Effector memory CD8-positive, alpha-beta T cell (primary cell): ENCODE measurements at places on chromosomes 2 and 18.

DNA sequence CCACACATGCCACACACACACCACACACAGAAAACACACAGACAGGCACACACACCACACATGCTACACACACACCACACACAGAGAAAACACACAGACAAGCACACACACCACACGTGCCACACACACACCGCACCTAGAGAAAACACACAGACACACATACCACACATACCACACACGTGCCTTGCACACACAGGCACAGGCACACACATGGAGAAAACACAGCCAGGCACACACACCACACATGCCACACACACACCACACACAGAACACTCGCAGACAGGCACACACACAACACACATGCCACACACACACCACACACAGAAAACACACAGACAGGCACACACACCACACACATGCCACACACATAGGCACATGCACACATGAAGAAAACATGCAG is 242.1 kb upstream of the MYT1L start:
- H3K27ac ChIP-seq = no peak overlapping the region
- DNase-seq = no peak
- H3K4me3 ChIP-seq = no peak overlapping the region
- H3K36me3 ChIP-seq = no peaks in the 10 kb centered on the region
- H3K27me3 ChIP-seq = no peaks in the 10 kb centered on the region

- H3K27me3 ChIP-seq = no peaks in the 10 kb centered on the region
- no peak for DNase-seq
- H3K36me3 ChIP-seq = no peaks in the 10 kb centered on the region
- H3K27ac ChIP-seq = no peak overlapping the region
- no peak overlapping the region for H3K4me3 ChIP-seq
Measured at GRCh38 chr2:150853263-150853662, 365.8 kb upstream of the RND3 start.

DNA sequence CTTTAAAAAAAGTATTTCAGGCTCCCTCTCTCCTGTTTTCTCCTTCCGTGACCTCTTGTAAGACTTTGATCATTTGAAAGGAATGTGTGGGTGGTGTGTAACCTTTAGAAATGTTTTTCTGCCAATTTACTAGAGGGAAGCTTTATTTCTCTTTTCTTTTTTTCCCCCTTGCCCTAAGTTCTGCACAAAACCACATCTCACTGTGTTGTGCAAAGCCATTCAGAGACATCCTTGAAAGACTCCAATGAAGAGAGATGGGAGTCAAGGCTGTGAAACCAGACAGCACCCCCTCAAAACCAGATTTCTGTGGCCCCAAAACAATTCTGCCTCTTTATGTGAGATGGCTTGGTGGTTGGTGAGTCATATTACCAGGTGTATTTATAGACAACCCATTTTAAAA is 184.6 kb upstream of the ERBB4 start:
- peaks cover 5% of the 10 kb centered on the region for H3K4me1 ChIP-seq
- H3K36me3 ChIP-seq = no peaks in the 10 kb centered on the region
- DNase-seq = no peak

- peak overlapping the region; percentile 90 for H3K27ac ChIP-seq
- H3K4me1 ChIP-seq = peaks cover 39% of the 10 kb centered on the region
- H3K4me3 ChIP-seq = peak overlapping the region; percentile 93
- no peaks in the 10 kb centered on the region for H3K27me3 ChIP-seq
- H3K36me3 ChIP-seq = no peaks in the 10 kb centered on the region
Measured at GRCh38 chr2:216082117-216082711, 495 bp downstream of the TMEM169 start.

DNA sequence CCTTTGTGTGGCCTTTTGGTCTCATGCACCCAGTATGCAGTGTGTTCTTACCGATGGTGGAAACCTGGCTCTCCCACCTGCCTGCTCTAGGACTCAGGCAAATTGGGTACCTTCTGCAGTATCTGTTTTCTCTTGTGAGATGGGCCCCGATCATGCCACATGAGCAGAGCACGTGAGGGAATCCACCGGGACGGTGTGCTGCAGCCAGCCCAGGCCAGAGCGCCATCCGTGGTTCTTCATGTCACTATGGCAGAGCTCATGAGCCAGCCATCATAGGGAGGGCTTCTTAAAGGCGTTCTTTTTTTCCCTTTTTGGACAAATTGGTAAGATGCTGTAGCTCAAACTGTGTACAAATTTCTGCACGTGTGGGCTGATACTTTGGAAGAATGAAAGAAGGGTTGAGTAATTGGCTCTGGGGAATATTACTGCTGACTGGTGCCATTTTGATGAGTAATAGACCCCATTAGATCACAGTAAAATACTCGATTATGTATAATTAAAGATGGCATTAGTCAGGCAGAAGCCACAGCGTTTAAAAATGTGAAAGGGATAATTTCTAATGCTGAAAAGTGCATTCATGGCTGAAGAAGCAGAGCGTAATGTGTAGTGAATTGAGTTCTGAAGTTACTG is 19.2 kb downstream of the SH3RF3 start:
- peaks cover 33% of the 10 kb centered on the region for H3K27me3 ChIP-seq
- no peaks in the 10 kb centered on the region for H3K36me3 ChIP-seq
- no peak overlapping the region for H3K27ac ChIP-seq
- H3K4me1 ChIP-seq = peaks cover 20% of the 10 kb centered on the region

DNA sequence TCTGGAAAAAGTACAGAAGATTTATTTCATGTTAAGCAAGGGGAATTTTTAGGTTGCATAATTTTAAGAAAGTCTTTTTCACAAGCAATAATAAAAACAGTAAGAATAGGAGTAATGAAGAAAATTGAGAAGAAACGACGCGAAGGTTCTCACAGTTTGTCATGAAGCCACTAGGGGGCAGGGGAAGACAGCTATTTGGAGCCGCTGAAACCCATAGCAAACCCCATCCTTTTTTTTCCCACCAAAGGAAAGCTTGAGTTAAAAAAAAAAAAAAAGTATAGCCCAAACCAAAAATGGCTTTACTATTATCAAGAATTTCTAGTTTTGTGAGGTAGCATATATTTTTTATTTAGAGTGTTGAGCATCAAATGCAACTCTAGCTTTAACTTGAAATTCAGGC is 300.9 kb downstream of the PHLPP1 start:
- peaks cover 12% of the 10 kb centered on the region for H3K27me3 ChIP-seq
- peak; percentile 45 for DNase-seq
- no peak overlapping the region for H3K4me3 ChIP-seq
- no peak overlapping the region for H3K27ac ChIP-seq
- no peaks in the 10 kb centered on the region for H3K4me1 ChIP-seq
- H3K36me3 ChIP-seq = no peaks in the 10 kb centered on the region

- no peaks in the 10 kb centered on the region for H3K4me1 ChIP-seq
- H3K36me3 ChIP-seq = no peaks in the 10 kb centered on the region
- peaks cover 21% of the 10 kb centered on the region for H3K27me3 ChIP-seq
- H3K4me3 ChIP-seq = no peak overlapping the region
- no peak overlapping the region for H3K27ac ChIP-seq
Measured at GRCh38 chr2:47307066-47307465, 95.9 kb upstream of the MSH2 start.

DNA sequence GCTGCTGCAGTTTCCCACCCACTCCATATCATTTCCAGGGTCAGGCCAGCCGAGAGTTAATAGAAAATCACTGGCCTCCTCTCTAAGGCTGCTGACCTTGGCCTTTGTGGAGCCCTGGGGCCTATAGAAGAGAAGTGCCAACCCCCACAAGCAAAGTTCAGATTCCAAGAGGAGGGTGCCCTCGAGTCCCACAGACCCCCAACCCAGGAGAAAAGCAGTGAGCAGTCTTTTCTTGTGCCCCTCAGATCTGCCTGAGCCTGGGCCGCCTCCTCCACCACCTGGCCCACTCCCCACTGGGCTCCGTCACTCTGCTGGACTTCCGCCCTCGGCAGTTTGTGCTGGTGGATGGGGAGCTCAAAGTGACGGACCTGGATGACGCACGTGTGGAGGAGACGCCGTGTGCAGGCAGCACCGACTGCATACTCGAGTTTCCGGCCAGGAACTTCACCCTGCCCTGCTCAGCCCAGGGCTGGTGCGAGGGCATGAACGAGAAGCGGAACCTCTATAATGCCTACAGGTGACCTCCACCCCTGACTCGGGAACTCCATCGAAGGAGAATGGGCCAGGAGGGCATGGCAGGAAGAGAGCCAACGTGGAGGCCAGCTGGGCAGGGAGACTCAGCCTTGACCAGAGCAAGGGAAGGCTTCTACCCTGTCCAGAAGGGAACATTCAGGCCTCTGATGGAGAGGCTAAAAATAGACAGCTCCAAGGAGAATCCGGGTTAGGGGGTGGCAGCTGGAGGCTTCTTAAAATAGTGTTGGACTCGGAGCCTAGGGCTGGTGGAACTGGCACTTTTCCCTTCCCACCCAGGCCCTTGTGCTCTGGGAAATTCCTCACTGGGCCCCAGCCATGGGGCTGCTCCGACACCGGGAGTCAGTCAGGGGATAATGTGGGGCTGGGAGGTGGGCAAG is 6.2 kb downstream of the PKDCC start:
- no peak overlapping the region for H3K27ac ChIP-seq
- no peak for DNase-seq
- no peaks in the 10 kb centered on the region for H3K4me1 ChIP-seq
- H3K27me3 ChIP-seq = peaks cover 62% of the 10 kb centered on the region
- no peak overlapping the region for H3K4me3 ChIP-seq
- no peaks in the 10 kb centered on the region for H3K36me3 ChIP-seq

- H3K36me3 ChIP-seq = no peaks in the 10 kb centered on the region
- no peak overlapping the region for H3K4me3 ChIP-seq
- no peaks in the 10 kb centered on the region for H3K27me3 ChIP-seq
- DNase-seq = no peak
Measured at GRCh38 chr2:16252891-16253290, 312.5 kb downstream of the MYCN start.

- no peak overlapping the region for H3K4me3 ChIP-seq
- DNase-seq = no peak
- no peaks in the 10 kb centered on the region for H3K4me1 ChIP-seq
- peak overlapping the region; percentile 76 for H3K27ac ChIP-seq
- peaks cover 6% of the 10 kb centered on the region for H3K36me3 ChIP-seq
- H3K27me3 ChIP-seq = no peaks in the 10 kb centered on the region
Measured at GRCh38 chr2:10165282-10165681, 42.7 kb downstream of the RRM2 start.

- H3K4me3 ChIP-seq = no peak overlapping the region
- no peak for DNase-seq
- H3K36me3 ChIP-seq = peaks cover 3% of the 10 kb centered on the region
Measured at GRCh38 chr2:173145454-173145853, 69.8 kb downstream of the MAP3K20 start.

DNA sequence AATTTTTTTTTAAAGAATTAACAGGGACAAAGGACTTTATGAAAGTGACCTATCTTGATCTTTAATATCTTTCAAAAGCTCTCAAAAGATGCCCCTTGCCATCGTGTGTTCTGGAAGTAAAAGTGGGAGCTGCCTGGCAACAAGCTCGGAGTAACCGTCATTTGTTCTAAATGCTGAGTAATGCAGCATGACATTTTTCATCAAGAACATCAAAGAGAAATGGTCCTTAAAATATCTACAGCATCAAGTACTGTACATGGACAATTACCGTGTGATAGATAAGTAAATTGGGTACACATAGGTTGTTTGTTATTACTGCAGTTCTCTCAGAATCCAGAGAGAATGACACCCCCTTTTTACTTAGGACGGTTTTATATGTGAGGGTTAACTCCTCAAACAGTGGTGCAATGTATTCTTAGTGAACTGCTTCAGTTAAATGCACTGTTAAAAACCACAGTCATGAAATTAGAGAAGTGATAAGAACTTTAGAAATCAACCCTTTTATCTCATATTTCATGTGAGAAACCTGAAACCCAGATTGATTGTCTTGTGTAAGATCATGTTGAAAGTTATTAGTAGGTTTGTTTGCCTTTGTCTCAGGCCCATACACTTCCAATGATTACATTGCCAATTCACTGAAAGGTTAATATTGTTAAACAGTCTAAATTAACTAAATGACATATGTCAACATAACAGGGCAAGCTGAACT is 90.6 kb upstream of the HNMT start:
- H3K27ac ChIP-seq = no peak overlapping the region
- no peak for DNase-seq
- H3K27me3 ChIP-seq = no peaks in the 10 kb centered on the region
- H3K36me3 ChIP-seq = no peaks in the 10 kb centered on the region
- no peaks in the 10 kb centered on the region for H3K4me1 ChIP-seq
- H3K4me3 ChIP-seq = no peak overlapping the region

DNA sequence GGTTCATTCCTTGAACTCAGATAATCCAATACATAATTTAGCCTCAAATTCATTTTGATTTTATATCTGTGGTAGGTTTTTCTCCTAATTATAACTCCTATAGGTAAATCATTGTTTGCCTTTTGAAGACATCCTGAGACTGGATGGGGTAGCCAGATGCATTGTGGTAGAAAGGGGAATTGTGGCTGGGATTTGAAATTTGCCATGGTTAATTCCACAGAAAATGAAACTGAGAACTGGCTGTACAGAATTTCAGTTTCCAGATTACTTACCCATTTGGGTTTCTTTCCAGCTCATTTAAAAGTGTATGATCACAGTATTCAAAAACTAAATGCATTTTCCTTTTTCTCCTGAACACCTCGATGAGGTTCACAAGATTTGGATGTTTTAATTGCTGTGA is 18.2 kb downstream of the CDKL4 start:
- H3K4me1 ChIP-seq = peaks cover 10% of the 10 kb centered on the region
- H3K36me3 ChIP-seq = peaks cover 3% of the 10 kb centered on the region
- DNase-seq = no peak
- no peak overlapping the region for H3K27ac ChIP-seq
- no peaks in the 10 kb centered on the region for H3K27me3 ChIP-seq

GRCh38 chr18:44841221-44841620 is 160.5 kb downstream of the SETBP1 start:
- peaks cover 28% of the 10 kb centered on the region for H3K4me1 ChIP-seq
- no peak for DNase-seq
- no peak overlapping the region for H3K27ac ChIP-seq

DNA sequence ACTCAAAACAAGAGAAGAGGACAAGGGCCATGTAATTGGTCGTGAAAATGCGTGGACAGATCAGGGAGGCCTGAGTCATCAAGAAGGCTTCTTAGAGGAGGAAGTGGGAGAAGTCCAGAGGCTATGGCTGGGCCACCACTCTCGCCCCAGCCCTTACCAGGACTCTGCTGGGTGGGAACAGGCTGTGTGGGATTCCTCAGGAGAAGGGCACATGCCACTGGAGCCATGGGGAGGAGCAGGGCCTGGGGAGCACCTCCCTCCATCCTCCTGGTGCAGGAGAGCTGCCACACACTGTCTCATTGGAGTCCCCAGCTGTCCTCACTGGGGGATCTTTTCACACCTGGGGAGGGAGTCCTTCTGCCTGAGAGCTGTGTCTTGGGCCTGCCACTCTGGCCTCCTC is 9.4 kb upstream of the RALB start:
- peaks cover 29% of the 10 kb centered on the region for H3K27me3 ChIP-seq
- no peak overlapping the region for H3K27ac ChIP-seq
- DNase-seq = no peak
- no peaks in the 10 kb centered on the region for H3K36me3 ChIP-seq
- H3K4me1 ChIP-seq = peaks cover 2% of the 10 kb centered on the region

GRCh38 chr2:3513026-3513810 is 6.1 kb downstream of the ADI1 start:
- no peak overlapping the region for H3K4me3 ChIP-seq
- H3K27me3 ChIP-seq = no peaks in the 10 kb centered on the region
- peaks cover 28% of the 10 kb centered on the region for H3K36me3 ChIP-seq

- DNase-seq = no peak
- H3K36me3 ChIP-seq = no peaks in the 10 kb centered on the region
- H3K27ac ChIP-seq = no peak overlapping the region
Measured at GRCh38 chr2:84234103-84234502, 225.0 kb downstream of the SUCLG1 start.

GRCh38 chr18:75220551-75221355 is 10.2 kb downstream of the TSHZ1 start:
- no peak overlapping the region for H3K27ac ChIP-seq
- no peak for DNase-seq
- H3K36me3 ChIP-seq = peaks cover 8% of the 10 kb centered on the region
- H3K4me1 ChIP-seq = peaks cover 28% of the 10 kb centered on the region
- H3K4me3 ChIP-seq = no peak overlapping the region
